T-cell (primary cell): ENCODE measurements at places on chromosomes 7 and 10.
A peak's percentile ranks its signal among the peaks of the same experiment; 100 is the strongest.

DNA sequence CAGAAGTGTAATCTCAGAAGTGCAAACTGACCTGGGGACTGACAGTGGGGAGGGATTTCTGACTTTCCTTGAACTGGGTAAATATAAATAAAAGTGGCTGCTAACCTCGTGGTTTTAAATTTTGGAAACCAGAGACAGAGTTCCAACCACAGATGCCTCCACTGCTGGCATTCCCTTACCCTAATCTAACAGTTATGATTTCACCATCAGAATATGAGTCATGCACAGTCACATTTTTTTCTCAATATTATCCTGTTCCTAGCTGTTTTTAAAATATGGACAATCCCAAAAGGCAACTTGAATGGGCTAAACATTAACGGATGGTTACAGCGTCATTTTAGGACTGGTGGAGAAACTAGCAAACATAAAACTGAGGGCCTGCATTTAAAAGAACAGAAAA is 264.3 kb upstream of the INHBA start:
- DNase-seq = no peak
- H3K4me1 ChIP-seq = no peaks in the 10 kb centered on the region
- H3K36me3 ChIP-seq = no peaks in the 10 kb centered on the region
- H3K4me3 ChIP-seq = no peak overlapping the region
- no peak overlapping the region for H3K27ac ChIP-seq

DNA sequence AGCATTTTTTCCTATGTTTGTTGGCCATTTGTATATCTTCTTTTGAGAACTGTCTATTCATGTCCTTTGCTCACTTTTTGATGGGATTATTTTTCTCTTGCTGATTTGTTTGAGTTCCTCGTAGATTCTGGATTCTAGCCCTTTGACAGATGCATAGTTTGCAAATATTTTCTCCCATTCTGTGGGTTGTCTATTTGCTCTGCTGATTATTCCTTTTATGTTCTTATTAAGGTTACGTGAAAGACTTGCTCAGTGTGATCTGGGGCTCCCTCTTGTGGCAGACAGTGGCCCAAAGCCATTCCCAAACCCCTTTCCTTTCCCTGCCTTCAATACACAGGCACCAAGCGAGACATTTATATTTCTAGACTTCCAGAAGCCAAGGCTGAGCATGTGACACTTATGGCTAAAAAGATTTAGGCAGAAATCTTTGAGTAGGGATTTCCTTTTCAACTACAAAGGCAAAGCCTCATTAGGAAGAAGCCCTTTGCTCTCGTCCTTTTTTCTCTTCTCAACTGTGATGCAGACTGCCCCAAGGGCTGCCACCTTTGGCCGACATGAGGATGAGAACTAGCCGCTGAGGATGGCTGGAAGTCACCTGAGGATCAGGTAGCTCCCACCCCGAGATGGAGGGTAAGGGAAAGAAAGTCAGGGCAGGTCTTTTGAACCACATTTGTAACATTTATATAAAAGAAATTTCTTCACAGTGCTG is 23.6 kb downstream of the ST8SIA6 start:
- H3K36me3 ChIP-seq = no peaks in the 10 kb centered on the region
- H3K27ac ChIP-seq = no peak overlapping the region
- peaks cover 41% of the 10 kb centered on the region for H3K4me1 ChIP-seq
- no peaks in the 10 kb centered on the region for H3K27me3 ChIP-seq
- H3K4me3 ChIP-seq = no peak overlapping the region

GRCh38 chr10:46544989-46545791 is 11.3 kb downstream of the GPRIN2 start:
- DNase-seq = no peak
- H3K27me3 ChIP-seq = peaks cover 74% of the 10 kb centered on the region

- no peak for DNase-seq
- no peaks in the 10 kb centered on the region for H3K4me1 ChIP-seq
- no peaks in the 10 kb centered on the region for H3K36me3 ChIP-seq
- H3K27ac ChIP-seq = no peak overlapping the region
Observed at GRCh38 chr7:132410385-132410784, 165.9 kb downstream of the PLXNA4 start.

- no peak overlapping the region for H3K27ac ChIP-seq
- H3K36me3 ChIP-seq = no peaks in the 10 kb centered on the region
- no peak overlapping the region for H3K4me3 ChIP-seq
- H3K27me3 ChIP-seq = no peaks in the 10 kb centered on the region
- no peaks in the 10 kb centered on the region for H3K4me1 ChIP-seq
Observed at GRCh38 chr10:24176658-24177057, 32.3 kb upstream of the KIAA1217 start.

- H3K4me3 ChIP-seq = no peak overlapping the region
- no peak for DNase-seq
- H3K27me3 ChIP-seq = peaks cover 2% of the 10 kb centered on the region
- no peaks in the 10 kb centered on the region for H3K4me1 ChIP-seq
Observed at GRCh38 chr7:114229246-114229645, 185.4 kb upstream of the FOXP2 start.

- DNase-seq = no peak
- no peak overlapping the region for H3K4me3 ChIP-seq
- no peak overlapping the region for H3K27ac ChIP-seq
- no peaks in the 10 kb centered on the region for H3K4me1 ChIP-seq
- H3K27me3 ChIP-seq = no peaks in the 10 kb centered on the region
- H3K36me3 ChIP-seq = peaks cover 7% of the 10 kb centered on the region
Observed at GRCh38 chr10:341081-341740, 206.0 kb downstream of the ZMYND11 start.

DNA sequence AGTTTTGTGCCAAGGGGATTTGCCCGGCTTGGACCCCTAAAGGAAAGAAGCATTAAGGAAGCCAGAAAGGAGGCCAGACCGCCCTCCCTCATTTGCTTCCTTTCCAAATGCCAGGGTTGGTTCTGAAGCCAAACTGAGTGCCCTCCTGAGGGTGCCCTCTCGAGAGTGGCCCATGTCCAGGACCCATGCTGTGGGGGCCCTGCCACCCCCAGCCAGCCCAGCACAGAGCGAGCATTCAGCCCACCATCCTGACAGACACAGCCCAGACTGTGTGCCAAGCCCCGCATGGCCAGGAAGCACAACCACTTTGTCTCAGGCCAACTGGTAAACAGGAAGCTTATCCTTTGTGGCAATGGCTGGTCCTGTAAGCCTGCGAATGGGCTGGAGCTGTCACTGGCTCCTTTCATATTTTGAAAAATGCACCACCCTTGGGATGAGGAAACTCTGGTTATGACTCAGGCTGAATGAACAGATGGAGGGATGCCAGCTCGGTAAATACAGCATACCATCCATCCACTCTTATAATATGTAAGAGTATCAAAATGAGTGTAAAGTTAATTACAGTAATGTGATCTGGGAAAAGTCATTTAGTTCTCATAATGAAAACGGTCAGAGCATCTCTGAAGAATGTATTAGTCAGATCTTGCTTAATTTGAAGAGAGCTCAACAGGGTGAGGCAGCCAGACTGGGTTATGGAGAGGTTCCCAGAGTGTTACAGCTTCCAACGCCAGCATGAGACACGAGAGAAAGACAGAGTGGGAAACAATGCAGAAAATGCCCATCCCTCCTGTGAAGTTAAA is 65.0 kb downstream of the STK17A start:
- peak; percentile 21 for DNase-seq
- H3K27me3 ChIP-seq = no peaks in the 10 kb centered on the region
- H3K36me3 ChIP-seq = peaks cover 15% of the 10 kb centered on the region
- H3K27ac ChIP-seq = peak overlapping the region; percentile 95

GRCh38 chr10:125882596-125882995 is 1.5 kb upstream of the DHX32 start:
- no peaks in the 10 kb centered on the region for H3K36me3 ChIP-seq
- no peak for DNase-seq
- no peaks in the 10 kb centered on the region for H3K4me1 ChIP-seq

- no peaks in the 10 kb centered on the region for H3K36me3 ChIP-seq
- H3K27me3 ChIP-seq = peaks cover 10% of the 10 kb centered on the region
- no peak overlapping the region for H3K27ac ChIP-seq
Observed at GRCh38 chr10:131160219-131160875, 151.2 kb downstream of the TCERG1L start.

DNA sequence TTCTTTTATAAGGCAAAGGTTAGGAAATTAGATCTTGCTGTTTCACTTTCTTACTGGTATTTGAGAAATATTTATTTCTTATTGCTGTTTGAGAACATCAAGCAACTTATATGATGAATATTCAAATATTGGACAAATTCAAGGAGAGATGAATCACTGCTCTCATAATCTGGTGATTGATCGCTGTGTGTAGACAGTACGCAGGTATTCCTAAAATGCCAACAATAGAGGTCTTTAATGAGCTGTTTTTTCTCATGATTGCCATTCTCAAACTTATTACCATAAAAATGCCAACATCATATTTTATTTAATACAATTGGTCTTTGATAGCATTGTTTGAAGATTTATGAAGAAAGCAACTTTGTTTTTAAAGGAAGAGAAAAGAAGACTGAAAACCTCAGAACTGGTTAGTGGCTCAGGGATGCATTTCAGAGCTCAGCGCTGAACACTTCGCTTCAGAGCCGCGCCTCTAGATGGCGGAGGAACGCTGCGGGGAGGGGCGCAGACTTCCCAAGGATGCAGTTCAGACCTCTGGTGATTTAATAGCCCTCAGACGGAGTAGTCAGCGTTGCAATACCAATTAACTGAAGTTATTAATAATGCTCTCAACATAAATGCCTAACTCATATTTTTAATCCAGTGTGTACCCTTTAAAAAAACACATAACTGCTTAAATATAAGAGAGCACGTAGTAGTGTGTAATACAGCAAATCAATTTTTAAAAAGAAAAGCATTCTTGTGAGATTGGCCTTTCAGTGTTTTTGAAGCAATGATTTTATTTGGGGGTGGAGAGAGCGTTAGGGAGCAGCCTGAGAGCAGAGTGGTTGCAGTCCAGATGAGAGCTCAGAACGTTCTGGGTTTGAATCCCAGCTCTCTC is 38.5 kb upstream of the STEAP4 start:
- H3K27ac ChIP-seq = no peak overlapping the region
- no peaks in the 10 kb centered on the region for H3K4me1 ChIP-seq
- H3K4me3 ChIP-seq = no peak overlapping the region

DNA sequence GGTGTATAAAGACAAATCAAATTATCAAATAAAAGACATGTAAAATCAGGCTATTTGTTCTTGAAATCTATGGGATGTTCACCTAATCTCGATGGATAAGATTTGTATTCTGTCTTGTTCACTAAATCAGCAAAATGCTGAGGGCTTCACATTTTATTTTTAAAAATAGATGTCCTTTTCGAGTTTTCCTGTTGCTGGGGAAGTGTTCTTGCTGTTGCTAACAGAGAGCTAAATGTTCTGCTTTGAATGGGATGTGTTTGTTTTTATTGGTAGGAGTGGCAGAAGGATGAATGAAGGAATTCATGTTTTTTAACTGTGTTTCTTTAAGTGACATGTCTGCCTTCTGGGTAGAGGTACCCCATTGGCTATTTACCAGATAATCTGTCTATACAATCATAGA is 7.3 kb upstream of the SNX13 start:
- no peak for DNase-seq
- H3K36me3 ChIP-seq = no peaks in the 10 kb centered on the region
- no peaks in the 10 kb centered on the region for H3K27me3 ChIP-seq
- H3K4me1 ChIP-seq = no peaks in the 10 kb centered on the region
- H3K27ac ChIP-seq = no peak overlapping the region
- no peak overlapping the region for H3K4me3 ChIP-seq

GRCh38 chr10:72342911-72343310 is 11.8 kb downstream of the DNAJB12 start:
- no peak overlapping the region for H3K4me3 ChIP-seq
- H3K27ac ChIP-seq = no peak overlapping the region
- H3K36me3 ChIP-seq = peaks cover 13% of the 10 kb centered on the region
- H3K27me3 ChIP-seq = no peaks in the 10 kb centered on the region
- no peak for DNase-seq

- no peak for DNase-seq
- H3K36me3 ChIP-seq = no peaks in the 10 kb centered on the region
- no peaks in the 10 kb centered on the region for H3K4me1 ChIP-seq
- no peaks in the 10 kb centered on the region for H3K27me3 ChIP-seq
Observed at GRCh38 chr10:98212196-98212595, 55.8 kb downstream of the LOXL4 start.

DNA sequence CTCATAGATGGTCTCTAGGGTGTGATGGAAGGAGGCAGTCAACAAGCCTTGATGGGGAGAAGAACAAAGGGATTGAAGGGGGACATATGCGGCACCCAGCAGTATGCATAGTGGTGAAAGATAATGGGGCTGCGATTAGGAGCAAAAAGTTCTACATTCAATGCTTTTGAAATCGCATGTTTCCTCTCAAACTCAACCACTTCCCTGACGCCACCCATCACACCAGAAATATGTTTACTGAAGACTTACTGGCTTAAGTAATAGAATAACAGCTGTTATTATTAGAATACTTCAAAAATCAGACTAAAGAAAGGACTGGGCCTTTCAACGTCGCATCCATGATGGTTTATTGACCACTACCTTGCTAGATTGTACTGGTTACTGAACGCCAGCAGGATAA is 31.5 kb downstream of the MKRN1 start:
- no peaks in the 10 kb centered on the region for H3K27me3 ChIP-seq
- H3K36me3 ChIP-seq = no peaks in the 10 kb centered on the region
- H3K27ac ChIP-seq = no peak overlapping the region
- no peak for DNase-seq
- peaks cover 4% of the 10 kb centered on the region for H3K4me1 ChIP-seq

DNA sequence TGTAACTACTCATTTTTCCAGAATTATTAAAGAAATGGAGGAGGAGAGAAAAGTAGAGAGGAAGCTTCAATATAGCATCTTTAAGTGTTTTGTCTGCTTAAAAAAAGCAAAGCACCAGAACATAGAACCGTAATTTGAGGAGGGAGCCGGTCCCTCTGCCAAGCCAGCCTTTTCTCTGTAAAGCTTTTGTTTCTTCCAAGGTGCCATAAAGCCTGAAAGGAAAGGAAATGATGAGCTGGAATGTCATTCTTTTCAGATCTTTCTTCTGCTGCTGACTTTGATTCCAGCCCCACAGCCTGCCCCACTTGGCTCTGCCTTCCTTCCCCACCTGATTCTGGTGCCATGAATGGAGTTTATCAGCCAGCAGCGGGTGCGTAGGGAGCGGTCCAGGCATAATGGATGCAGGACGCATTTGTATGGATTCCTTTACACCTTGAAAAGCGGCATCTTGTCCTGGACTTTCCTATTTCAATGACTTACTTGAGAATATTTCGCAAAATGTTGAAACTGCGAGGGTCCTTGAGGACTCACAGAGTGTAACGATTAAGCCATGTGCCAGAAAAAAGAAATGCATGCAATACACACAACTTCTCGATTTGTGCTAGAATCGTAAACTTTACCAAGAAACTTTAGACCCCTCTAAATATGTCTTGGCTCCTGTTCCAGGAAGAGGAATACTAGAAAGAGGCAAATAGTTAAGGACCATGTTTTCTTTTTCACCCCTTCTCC is 569.5 kb upstream of the MGMT start:
- peaks cover 5% of the 10 kb centered on the region for H3K27me3 ChIP-seq
- H3K4me1 ChIP-seq = no peaks in the 10 kb centered on the region
- no peaks in the 10 kb centered on the region for H3K36me3 ChIP-seq
- H3K27ac ChIP-seq = no peak overlapping the region
- no peak overlapping the region for H3K4me3 ChIP-seq

- H3K36me3 ChIP-seq = no peaks in the 10 kb centered on the region
- no peak for DNase-seq
- H3K27me3 ChIP-seq = peaks cover 2% of the 10 kb centered on the region
- no peak overlapping the region for H3K4me3 ChIP-seq
- H3K27ac ChIP-seq = no peak overlapping the region
Observed at GRCh38 chr10:124601431-124602120, 140.0 kb downstream of the LHPP start.
